ENCODE measurements at places on chromosomes 16 and 17.

GRCh38 chr17:21042458-21043295, at the start of gene USP22:
USP22 (minus strand) TSS chr17:21043011; CDS start chr17:21042835, 176 bp downstream.
- DNase-seq, result no peak

GRCh38 chr16:81837312-81837751, 58.2 kb downstream of the PLCG2 start:
- DNase-seq, result no peak

- peak; percentile 69 for DNase-seq
Measured at GRCh38 chr17:63395075-63395805, 50.9 kb downstream of the CYB561 start.

DNA sequence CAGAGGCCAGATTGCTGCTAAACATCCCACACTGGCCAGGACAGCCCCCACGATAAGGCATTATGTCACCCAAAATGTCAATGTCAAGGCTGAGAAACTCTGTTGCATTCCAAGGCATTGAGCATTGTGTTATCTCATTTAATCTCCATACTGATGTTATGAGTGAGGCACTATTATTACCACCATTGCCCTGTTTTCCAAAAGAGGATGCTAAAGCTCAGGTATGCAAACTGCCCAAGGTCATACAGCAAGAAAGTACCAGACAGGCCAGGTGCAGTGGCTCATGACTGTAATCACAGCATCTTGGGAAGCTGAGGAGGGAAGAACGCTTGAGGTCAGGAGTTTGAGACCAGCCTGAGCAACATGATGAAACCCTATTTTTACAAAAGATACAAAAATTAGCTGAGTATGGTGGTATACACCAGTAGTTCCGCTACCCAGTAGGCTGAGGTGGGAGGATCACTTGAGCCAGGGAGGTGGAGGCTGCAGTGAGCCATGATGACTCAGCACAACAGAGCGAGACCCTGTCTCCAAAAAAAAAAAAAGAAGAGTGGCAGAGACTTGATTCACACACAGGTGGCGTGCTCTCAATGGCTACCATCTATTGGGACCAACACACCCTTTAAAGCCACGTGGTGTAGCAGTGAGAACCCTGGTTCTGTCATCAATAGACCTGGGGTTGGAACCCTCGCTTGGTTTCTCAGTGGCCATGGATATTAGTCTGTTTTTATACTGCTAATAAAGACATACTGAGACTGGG, 58.8 kb upstream of the GRIN2A start:
- DNase-seq, result no peak

DNA sequence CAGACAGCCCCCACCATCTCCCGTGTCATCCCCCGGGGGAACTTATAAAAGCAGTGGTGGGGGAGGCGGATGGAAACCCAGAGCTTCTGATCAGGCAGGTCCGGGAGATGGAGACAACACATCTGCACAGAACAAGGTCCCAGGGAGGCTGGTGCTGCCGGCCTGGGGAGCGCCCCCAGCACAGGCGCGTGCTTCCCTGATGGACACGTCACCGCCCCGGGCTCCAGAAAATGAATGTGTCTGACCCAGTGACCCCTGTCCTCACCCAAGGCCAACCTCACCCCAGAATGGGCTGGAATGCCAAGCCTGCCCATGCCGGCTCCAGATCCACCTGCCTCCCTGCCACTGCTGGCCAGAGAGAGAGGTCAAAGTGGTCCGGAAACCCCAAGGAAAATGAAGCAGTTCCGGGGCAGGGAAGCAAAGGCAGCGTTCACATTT, 12.5 kb downstream of the SLC7A5 start:
- DNase-seq, result no peak

- peak; percentile 94 for DNase-seq
Measured at GRCh38 chr17:50867363-50868139, 1.4 kb upstream of the TOB1 start.

- DNase-seq, result no peak
Measured at GRCh38 chr17:68819465-68819864, 135.7 kb downstream of the ABCA8 start.
